Bronchial epithelial cell (primary cell): ENCODE measurements at places on chromosomes 13 and 19. TPM values are rescaled to one million over a fixed set of nuclear protein-coding genes. Genes with fewer than 3 reads are reported as not detected.

OR7A5 gene
- total RNA-seq, result not detected in 2 replicates

KANK3 gene
- total RNA-seq, result 0.64 and 2.4 TPM in 2 replicates

F10 gene
- 0.26 TPM in 1 of 2 replicates, not detected in the other for total RNA-seq

ADAT3 gene
- total RNA-seq, result 0.79 and 1.9 TPM in 2 replicates

HRC gene
- total RNA-seq, result not detected in 2 replicates

ZNF180 gene
- total RNA-seq, result 3.3 and 11.1 TPM in 2 replicates

PNPLA6 gene
- total RNA-seq, result 35.6 and 40.8 TPM in 2 replicates

MEDAG gene
- 0.53 TPM in 1 of 2 replicates, not detected in the other for total RNA-seq

ZNF414 gene
- 2.2 and 3.4 TPM in 2 replicates for total RNA-seq

SCEL gene
- total RNA-seq, result 60.8 and 185 TPM in 2 replicates

FGF14 gene
- total RNA-seq, result 0.13 TPM in 1 of 2 replicates, not detected in the other

CAPN12 gene
- 6.6 and 6.8 TPM in 2 replicates for total RNA-seq

ADAMTS10 gene
- total RNA-seq, result not detected in 2 replicates

PRR36 gene
- 0.13 TPM in 1 of 2 replicates, not detected in the other for total RNA-seq

GJA3 gene
- total RNA-seq, result 0.26 and 1.5 TPM in 2 replicates

EFNA2 gene
- total RNA-seq, result not detected in 2 replicates

ZNF540 gene
- under 0.01 and 0.13 TPM in 2 replicates for total RNA-seq

GRCh38 chr13:46484561-46484960 lies 68.4 kb upstream of the LRCH1 start:
- DNase-seq, result no peak

DNA sequence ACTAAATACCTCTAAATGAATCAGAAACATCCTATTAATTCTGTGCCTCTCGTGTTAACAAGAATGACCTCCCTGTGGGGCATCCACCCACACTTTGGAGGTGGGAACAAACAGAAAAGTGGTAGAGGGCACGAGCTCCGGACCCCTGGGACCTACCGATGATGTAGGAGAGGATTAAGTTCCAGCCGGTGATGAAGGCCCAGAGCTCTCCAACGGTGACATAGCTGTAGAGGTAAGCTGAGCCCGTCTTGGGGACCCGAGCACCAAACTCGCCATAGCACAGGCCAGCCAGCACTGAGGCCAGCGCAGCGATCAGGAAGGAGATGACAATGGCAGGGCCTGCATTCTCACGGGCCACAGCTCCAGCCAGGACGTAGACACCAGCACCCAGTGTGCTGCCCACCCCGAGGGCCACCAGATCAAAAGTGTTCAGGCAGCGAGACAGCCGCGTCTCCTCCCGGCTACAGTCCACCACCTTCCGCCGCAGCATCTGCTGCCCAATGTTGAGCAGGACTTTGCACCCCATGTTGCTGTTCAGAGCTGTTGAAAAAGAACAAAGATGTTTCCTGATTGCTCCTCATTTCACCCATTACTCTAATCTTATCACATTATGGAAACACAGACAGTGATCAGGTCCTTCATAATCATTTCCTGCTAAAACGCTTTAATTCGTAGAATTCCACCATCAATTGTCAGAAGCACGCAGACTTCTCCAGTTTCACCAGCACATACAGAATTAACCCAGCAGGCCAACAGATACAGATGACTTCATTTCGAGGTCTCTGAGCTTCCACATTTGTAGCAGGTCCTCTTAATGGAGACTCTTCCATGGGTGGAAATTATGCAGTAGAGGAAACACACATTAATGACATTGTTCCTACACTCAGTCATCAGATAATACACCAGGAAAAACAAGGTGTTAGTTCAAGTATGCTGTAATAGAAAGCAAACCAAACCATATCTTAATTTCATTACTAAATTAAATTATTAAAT lies 59.5 kb downstream of the SLC7A1 start:
- no peak for DNase-seq

DNA sequence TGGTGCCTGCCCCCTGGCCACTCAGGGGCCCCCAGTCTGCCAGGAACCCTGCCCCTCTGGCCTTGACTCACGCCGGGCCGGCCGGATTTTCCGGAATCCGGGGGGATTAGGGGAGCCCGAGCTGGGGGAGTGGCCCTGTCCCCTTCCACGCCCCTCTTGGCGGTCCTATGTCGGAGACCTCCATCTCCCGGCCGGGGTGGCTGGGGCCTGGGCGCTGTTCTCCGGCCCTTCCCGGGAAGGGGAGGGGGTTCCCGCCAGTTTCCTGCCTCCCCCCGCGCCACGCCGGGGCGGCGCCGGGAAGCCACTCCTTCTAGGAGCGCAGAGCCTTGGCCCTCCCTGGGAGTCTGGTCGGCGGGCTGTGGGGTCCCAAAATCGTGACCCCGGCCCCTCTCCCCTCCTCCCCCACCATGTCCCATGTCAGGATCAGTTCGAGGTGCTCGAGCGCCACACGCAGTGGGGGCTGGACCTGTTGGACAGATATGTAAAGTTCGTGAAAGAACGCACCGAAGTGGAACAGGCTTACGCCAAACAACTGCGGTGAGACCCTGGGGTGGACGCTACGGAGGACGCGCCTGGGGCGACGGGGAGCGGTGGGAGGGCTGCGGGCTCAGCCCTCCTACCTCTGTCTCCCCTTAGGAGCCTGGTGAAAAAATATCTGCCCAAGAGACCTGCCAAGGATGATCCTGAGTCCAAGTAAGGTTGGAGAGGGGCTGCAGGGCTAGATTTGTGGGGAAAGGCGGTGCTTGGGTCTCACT lies 1.3 kb downstream of the TRIP10 start:
- peak; percentile 37 for DNase-seq

DNA sequence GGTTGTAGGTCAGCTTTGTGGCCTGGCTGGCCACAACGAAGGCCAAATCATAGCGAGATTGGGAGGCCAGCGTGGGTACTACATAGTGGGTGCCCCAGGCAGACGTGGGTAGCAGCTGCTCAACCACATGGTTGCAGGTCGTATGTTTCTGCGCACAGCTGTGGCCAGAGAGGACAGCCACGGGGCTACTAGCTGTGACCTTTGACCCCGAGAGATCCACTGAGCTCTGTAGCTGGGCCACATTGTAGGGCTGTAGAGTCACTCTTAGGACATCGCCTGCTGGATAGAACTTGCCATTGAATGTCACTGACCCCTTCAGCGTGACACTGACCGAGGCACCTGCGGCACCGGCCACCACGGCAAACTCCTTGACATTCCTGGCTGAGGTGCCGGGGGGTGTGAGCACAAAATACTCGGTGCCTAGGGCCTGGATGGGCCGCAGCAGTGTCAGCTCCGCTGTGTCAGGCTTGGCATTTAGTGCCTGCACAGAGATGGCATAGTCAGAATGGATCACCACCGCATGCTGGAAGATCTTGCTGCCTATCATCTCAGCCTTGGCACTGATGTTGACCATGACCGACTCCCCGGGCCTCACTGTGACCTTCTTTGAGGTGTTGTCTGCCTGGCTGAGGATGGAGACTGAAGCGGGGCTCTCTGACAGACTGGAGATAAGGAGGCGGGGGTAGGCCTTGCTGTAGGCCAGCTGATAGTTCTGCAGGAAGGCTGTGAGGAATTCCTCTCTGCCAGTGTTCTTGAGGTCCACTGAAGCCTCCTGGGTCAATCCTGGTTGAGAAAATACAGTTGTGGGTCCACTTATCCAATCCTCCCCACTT lies 6.7 kb downstream of the FCGBP start:
- no peak for DNase-seq

DNA sequence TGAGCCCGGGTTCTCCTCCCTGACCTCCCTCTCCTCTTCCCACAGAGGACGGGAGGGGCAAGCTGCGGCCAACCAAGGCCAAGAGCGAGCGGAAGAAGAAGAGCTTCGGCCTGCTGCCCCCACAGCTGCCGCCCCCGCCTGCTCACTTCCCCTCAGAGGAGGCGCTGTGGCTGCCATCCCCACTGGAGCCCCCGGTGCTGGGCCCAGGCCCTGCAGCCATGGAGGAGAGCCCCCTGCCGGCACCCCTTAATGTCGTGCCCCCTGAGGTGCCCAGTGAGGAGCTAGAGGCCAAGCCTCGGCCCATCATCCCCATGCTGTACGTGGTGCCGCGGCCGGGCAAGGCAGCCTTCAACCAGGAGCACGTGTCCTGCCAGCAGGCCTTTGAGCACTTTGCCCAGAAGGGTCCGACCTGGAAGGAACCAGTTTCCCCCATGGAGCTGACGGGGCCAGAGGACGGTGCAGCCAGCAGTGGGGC lies 162.2 kb downstream of the KDM4B start:
- no peak for DNase-seq

GRCh38 chr13:60765700-60766411 lies 368.8 kb downstream of the TDRD3 start:
- peak; percentile 93 for DNase-seq

DNA sequence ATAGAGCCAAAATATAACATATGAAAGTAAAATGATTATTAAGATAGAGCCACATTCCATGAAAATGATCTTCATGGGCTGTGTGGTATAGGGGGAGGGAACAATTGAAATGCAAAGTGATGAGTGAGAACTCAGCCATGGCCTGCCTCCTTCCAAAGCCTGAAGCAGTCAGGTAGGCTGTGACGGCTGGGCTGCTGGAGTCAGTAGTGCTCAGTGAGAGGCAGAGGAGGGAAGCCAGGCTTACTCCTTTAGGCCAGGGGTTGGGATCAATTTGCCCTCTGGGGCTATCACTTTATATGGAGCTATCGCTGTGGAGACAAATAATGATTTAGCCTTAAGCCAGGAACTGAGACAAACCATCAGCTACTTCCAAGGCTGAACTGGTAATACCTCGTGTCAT lies 654.9 kb downstream of the FGF9 start:
- DNase-seq, result no peak

DNA sequence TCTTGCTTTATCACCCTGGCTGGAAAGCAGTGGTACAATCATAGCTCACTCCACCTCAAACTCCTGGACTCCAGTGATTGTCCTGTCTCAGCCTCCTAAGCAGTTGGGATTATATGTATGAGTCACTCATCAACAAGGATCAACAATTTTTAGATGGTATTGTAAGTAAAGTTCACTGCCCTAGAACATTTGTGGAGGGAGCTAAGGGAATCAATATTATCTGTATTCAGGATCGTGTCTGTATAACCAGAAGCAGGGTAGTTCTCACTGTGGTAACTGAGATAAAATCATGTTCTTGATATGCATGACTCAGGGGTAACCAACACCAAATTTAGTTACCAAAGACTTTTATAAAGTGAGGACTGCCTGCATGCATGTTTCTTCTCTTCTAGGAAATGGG lies 27.0 kb downstream of the ZMYM5 start:
- peak; percentile 11 for DNase-seq

GRCh38 chr19:8194528-8195267 lies 14.5 kb upstream of the CERS4 start:
- no peak for DNase-seq

GRCh38 chr13:101360525-101360924 lies 55.8 kb downstream of the NALCN start:
- DNase-seq, result no peak

GRCh38 chr13:111066544-111066943 lies 48.6 kb upstream of the ARHGEF7 start:
- DNase-seq, result no peak

GRCh38 chr13:37289212-37289935 lies 183.9 kb upstream of the CSNK1A1L start:
- no peak for DNase-seq

- peak; percentile 59 for DNase-seq
Measured at GRCh38 chr13:99018418-99019180, 40.7 kb upstream of the DOCK9 start.

- DNase-seq, result peak; percentile 89
Measured at GRCh38 chr13:102707467-102707866, 12.6 kb upstream of the METTL21C start.

- DNase-seq, result no peak
Measured at GRCh38 chr19:38614289-38614688, 3.5 kb downstream of the MAP4K1 start.

DNA sequence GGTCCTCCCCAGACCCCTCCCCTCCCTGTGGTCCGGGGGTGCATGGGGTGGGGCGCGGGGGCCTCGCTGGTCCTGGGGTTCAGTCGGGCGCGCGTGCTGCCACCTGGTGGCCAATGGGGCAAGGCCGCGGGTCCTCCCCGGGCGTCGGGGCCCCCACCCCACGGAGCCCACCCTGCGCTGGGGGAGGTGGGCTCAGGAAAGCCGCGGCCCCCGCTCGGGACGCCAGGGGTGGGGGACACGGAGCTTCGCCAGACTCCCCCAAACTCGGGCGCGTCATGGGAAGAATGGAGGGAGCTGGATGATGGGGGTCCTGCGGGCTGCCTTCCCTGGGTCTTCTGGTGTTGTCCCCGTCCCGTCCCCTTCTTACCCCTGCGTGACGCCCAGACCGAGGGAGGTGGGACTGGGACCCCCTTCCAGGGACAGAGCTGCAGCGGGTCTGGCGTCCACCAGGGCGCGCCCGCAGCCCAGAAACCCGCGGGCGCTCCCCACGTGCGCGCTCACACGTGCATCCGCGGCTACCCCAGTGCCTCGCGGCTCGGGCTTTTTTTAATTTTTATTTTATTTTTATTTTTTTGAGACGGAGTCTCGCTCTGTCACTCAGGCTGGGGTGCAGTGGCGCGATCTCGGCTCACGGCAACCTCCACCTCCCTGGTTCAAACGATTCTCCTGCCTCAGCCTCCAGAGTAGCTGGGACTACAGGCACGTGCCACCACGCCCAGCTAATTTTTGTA lies 19.8 kb upstream of the TCF3 start:
- no peak for DNase-seq

- DNase-seq, result no peak
Measured at GRCh38 chr13:108682714-108683113, 53.3 kb downstream of the MYO16 start.

- DNase-seq, result no peak
Measured at GRCh38 chr19:6721773-6722172, 1.3 kb upstream of the C3 start.

DNA sequence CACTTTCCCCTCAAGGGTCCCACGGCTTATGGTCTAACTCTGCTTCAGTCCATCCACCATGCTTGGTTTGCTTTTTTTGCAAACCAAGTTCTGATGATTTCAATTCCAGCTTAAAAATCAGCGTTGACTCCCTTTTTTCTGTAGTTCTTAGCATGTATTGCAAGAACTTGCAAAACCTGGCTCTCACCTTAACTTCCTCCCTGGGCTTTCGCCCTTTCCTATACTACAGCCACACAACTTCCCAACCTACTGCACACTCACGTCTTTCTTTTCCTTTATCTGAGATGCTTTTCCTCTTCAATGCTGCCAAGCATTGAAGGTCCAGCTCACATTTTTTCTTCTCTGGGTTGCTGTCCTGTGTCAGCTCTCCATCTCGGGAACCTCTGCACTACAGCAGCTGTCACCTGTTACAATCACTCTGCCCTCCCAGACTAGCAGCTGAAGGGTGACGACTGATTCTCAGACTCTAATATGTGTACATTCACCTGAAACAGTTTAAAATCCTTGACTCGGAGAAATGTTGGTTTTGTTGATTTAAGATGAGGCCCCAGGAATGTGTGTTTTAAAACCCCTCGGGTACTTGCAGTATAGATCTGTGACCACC lies 143.7 kb downstream of the FREM2 start:
- DNase-seq, result no peak

- no peak for DNase-seq
Measured at GRCh38 chr13:24672141-24673132, 7.8 kb upstream of the ATP12A start.

DNA sequence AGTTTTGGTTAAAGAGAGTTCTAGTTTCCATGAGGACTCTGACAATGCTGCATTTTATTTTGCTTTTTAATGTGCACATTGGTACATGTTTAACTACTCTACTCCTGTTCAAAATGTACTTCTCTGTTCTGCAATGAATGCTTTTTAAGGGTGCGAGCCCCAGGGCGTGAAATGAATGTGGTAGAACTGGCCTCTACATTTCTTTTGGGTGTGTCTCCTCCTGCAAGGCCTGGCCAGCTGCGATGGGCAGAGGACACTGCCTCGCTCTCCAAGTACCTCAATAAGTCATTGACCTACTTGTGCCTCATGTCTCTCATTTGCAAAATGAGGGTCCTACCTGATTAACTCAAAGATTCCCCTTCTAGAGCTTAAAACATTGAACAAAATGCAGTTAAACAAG lies 6.7 kb downstream of the RGS9BP start:
- DNase-seq, result peak; percentile 12

- DNase-seq, result peak; percentile 83
Measured at GRCh38 chr13:108895220-108895704, 265.9 kb downstream of the MYO16 start.
